Activated CD4-positive, CD25-positive, alpha-beta regulatory T cell treated with anti-CD3 and anti-CD28 coated beads, Interleukin-2, amount 50 U/mL, for 24 hours (primary cell): ENCODE measurements at places on chromosomes 2 and 18.

DNA sequence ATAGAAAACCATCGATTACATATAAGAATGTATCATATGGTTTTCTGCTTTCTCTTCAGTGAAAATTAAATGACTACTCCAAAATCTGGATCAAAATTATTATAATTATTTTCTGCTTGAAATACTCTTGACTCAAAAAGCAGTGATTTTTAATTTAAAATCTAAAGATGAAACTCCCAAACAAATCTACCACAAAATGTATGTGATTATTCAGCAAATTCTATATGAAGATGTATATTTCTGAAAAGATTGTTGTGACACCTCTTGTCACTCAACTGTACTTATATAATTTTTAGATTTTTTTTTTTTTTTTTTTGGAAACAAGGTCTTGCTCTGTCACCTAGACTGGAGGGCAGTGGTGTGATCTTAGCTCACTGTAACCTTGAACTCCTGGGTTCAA is 98.6 kb downstream of the MTCL1 start:
- ATAC-seq: no peak

- ATAC-seq: no peak
Observed at GRCh38 chr2:31736695-31737454, 156.1 kb upstream of the SRD5A2 start.

GRCh38 chr2:221731432-221732145 is 159.5 kb upstream of the EPHA4 start:
- no peak for ATAC-seq

DNA sequence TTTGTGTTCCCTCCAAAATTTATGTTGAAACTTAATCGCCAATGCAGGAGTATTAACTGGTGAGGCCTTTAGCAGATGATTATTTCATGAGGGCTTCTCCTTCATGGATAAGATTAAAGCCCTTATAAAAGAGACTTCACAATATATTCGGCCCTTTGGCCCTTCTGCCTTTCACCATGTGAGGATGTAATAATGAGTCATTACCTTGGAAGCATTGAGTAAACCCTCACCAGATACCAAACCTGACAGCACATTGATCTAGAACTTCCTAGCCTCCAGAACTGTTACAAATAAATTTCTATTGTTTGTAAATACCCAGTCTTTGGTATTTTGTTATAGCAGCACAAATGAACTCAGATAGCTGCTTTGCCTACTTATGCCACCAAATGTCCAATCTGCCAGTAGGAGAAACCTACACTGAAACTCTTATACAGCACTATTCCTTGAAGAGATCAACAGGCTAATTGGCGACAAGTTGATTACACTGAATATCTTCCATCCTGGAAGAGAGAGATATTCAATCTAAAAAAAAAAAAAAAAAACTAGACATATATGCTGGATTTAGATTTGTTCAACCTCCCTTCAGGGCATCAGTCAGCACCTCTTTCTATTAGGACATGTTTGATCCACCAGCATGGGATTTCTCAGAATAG is 125.9 kb upstream of the COL5A2 start:
- ATAC-seq: no peak

DNA sequence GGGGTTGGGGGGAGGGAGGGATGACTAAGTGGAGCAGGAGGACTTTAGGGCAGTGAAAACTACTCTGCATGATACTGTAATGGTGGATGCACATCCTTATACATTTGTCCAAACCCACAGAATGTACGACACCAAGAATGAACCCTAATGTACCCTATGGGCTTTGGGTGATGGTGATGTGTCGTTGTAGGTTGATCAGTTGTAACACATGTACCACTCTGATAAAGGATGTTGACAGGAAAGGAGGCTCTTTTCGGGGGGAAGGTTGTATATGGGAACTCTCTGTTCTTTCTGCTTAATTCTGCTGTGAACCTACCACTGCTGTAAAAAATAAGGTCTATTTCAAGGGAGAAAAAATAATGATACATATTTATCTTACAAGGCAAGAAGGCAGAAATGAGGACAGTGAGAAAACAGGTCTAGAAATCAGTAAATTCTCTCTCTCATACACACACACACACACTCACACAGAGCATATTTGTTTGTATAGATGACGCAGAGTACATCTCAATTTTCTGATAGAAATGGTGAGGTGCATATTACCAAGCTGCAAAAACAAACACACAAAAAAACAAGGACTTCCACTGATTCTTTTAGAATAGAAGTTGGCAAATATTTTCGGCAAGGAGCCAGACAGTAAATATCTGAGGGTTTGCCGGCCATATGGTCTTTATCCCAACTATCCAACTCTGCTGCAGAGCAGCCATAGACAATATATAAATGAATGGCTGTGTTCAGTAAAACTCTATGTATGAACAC is 20.2 kb downstream of the FAM124B start:
- ATAC-seq: no peak

DNA sequence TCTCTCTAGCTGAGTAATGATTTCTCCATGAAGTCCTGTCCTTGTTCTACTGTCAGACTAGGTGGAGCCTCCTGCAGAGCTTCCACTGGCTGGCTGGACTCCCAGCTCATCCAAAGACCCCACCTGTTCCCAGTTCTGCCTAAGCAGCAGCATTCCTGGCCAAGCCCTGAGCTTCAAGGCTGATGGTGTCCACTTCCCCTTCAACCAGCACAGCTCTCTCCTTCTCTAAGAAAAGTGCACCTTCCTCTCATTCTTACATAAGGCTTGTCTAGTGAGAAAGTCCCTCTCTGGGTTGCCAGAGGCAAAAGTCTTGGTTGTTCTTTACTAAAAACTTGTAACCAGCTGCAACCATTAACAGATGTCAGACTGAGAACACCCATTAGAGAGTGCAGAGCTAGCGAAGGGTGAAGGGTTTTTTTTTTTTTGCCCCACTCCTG is 58.9 kb downstream of the CXCR4 start:
- ATAC-seq: no peak

DNA sequence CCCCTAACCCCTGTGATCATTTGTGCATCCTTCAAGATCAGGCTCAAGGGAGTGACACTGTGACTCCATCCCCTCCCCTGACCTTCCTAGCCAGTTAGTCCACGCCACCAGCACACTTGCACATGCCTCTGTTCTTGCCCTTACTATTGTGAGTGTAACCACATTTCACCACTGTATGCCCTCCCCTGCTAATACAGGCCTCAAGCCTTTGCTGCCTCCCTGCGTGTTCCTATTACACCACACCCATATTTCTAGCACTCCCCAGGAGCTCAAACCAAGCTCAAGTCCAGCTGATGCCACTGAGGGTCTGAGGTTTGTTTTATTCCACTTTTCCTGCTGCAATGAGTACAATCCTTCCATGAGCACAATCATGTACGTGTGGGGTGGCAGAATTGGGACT is 288.9 kb upstream of the FBXO11 start:
- ATAC-seq: no peak

GRCh38 chr2:25674077-25674362 is 643 bp upstream of the DTNB start:
- no peak for ATAC-seq
